ENCODE measurements at places on chromosomes 12 and 14.

DNA sequence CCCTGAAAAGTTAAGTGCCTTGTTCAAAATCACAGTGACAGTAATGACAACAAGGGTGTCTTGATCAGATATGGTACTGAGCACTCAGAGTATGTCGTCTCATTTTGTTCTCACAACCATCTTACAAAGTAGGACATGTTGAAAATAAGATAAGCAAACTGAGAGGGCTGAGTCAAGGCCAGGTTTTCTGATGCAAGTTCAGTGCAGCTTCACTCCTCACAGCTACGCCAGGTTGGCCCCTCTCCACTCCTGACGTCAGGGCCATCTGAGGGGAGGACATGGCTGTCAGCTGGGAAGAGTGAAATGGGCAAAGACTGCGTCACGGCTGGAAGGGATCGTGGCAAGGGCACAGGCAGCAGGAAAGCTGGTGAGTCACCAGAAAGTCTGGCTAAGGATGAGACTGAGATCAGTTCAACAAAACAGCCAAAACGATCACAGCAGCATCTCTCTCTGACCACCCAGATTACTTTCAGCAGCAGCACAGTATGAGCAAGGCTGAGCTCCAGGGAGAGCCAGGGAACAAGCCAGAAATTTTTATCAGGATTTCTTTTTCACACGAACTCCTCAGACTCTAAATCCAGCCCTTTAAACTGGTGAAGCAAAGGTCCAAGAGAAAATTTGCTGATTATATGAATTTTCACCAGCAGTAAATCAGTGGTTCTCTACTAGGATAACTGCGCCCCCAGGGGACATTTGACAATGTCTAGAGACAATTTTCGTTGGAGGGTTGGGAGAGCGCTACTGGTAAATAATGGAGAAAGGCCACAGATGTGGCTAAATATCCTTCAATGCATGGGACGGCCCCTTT lies 297.9 kb upstream of the AMIGO2 start:
- peak; percentile 99 for DNase-seq

GRCh38 chr12:111410431-111411184 lies 4.9 kb downstream of the SH2B3 start:
- DNase-seq: no peak

- DNase-seq: peak; percentile 16
Measured at GRCh38 chr14:94051115-94051514, 25.0 kb downstream of the OTUB2 start.

DNA sequence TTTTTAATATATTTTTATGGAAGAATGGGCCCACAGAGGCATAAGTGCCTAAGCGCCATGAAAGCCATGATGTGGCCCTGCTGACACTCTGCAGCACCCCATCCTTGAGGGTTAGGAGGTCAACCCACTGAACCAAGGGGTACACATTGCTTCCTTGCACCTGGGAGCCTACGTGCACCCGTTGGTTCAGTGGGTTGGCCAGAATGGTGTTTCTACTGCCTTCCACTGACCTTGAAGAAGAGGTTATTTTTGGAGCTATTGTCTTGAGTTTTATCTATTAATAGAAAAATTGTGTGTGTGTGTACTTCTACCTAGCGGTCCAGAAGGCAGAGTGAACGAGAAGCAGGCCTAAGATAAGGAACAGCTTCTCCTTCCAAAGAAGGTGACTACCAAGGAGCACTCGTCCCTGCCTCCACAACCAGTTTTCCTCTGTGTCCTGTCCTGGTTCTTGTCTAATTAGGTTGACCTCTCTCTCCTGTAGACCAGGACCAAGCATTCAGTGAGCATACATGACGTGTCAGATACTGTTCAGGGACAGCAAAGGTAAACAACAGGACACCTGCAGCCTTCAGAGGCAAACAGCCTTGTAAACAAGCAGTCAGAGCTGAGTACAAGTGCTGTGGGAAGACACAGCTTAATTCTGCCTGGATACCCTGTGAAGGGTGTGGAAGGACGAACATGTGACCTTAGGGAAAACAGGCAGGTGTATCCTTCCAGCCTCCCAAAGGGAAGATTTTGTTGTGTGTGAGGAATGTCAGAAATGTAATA lies 30.4 kb upstream of the PLEK2 start:
- no peak for DNase-seq

DNA sequence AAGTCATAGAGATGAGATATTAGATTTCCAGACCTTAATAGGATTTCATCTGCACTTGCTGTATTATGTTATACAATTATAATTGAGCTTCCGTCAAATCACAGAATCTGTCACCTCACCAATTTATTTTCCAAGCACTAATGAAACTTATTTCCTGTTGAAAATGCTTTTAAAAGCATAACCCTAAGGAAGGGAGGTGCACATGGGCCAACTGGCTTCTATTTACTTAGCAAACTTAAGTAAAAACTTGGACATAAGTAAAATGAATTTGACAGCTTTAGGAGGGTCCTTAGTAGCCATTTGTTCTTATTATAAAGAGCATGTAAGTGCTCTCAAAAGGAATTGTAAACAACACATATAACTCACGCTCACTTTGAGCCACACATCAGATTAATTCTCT lies 462.2 kb upstream of the TMPO start:
- DNase-seq: no peak

DNA sequence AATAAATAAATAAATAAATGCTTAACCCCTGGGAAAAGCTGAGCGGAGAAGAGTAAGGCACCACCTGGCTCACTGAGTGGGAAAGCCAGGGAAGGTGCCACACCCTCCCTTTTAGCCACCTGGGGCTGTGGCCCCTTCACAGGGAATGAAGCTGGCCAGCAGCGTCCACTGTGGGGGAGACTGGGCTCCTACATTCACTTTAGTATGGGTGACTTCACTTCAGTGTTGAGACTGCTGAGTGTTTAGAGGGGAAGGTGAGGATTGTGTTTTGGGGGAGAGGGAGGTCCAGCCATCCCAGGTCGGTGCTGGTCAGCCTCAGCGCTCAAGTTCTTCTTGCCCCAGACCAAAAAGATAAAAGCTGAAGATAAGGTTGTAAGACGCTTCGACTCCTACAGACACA lies 1.6 kb downstream of the NAB2 start:
- DNase-seq: no peak

DNA sequence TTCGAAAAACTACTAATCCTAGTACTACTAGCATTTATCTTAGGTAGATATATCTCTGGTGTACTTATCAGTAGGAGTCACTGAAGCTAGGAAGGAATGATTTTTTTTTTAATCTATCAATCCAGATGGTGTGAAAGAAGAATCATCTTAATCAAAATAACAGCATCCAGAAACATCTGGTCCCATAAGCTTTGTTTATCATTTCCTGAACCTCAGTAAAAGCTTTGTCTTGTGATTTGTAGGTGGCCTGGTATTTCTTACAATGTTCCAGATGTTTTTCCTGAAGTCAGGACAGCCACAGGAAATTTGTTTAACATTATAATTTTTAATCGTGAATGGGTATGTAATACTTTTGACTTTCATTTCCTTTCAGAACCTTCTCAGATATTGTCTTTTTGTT lies 28.0 kb upstream of the LUM start:
- DNase-seq: no peak

DNA sequence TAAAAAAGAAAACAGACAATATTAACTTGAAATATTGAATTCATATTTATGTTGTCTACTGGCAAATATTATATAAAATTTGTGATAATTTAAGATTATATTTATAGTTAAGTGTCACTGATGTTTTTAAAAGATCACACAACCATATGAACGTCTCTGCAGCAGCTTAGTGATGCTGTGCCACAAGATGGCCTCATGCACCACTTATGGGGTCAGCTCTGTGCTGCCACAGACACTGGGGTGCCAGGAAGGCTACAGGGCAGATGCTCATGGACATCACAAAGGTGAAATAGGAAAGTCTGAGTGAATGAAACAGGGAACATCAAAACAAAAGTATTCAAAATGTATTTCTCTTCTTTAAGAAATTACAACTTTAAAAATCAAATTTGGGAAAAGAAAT lies 13.1 kb downstream of the ATXN3 start:
- DNase-seq: no peak
